ENCODE measurements at places on chromosomes 5 and 9.

GRCh38 chr5:107184871-107185270, 485.9 kb downstream of the EFNA5 start:
- no peak for DNase-seq

GRCh38 chr5:31106278-31106677, 87.2 kb upstream of the CDH6 start:
- DNase-seq: no peak

GRCh38 chr5:93427316-93427715, 153.7 kb downstream of the NR2F1-AS1 start:
- DNase-seq: no peak

DNA sequence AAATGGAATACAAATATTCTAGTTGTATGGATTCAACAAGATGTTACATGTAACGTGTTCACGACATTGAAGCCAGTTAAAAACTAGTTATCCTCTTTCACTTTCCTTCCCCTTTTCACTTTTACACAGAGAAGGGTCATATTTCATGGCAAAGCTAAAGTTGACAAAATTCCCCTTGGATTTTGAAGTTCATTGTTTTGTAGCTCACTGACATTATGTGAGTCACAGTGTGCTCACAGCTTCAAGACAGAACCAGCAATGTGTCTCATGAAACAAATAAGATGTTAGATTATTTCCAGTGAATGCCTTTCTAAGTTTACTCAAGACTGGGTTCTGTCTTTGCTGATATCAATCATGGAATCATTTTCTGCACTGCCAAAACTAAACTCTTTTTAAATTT, 535.5 kb upstream of the GRIN3A start:
- DNase-seq: peak; percentile 5

GRCh38 chr9:106503759-106504158, 359.2 kb upstream of the ZNF462 start:
- no peak for DNase-seq

- peak; percentile 16 for DNase-seq
Measured at GRCh38 chr9:438066-438465, 223.4 kb downstream of the DOCK8 start.

GRCh38 chr5:151212406-151212798, 11.5 kb downstream of the CCDC69 start:
- DNase-seq: no peak

DNA sequence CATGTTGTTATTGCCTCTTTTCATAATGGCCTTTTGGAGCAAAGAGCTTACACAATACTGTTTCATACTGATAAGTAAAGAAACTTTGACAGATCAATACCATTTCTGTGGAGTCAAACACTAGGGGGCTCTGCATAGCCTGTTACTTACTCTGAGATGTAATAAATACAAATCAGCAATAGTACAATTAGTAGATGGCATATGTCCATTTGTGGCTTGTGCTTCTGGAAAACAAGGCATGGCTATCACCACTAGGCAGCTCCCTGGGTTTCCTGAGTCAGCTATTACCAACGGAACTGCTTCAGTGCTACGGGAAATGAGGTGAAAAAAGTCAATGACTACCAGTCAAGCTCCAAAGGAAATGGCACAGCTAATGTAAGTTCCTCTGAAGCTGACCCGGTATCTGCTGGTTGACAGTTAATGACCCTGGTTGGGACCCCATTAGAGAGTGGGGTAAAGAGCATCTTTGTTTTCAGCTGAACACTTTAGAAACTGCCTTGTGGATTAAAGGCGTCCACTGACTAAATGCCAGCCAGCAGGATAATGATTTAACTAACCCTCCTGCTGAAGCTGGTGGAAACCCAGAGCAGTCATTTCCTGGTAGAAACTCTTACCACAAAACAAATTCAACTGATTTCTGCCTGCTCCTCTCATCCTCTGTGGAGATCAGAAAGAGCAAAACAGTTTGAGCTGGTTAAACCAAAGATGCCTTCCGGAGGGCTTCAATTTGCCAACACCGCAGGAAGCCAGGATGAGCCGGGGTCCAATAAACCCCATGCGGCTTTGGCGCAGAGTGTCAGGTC, 69.0 kb upstream of the FAM169A start:
- peak; percentile 46 for DNase-seq

DNA sequence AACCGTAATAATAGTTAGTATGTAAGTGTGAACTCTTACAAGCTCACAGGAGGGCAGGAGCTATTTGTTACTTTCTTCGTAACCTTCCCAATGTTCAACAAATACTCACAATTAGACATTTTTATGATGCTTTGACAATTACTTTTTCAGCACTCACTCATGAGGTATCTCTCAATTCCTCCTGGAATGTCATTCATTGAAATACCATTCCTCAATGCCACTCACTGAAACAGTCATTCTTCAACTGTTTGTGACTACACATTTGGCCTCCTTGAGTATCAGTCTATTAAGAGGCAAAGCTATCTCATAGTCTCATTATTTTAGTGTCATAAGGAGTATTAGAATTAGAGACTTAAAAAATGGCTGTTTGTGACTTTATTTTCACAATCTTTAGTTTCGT, 734.1 kb upstream of the DMAC1 start:
- no peak for DNase-seq

Measured in epithelial cell of esophagus (primary cell).